ENCODE measurements at places on chromosomes 5 and 9.

- no peak for DNase-seq
Measured at GRCh38 chr9:99340281-99340680, 118.2 kb downstream of the SEC61B start.

GRCh38 chr5:103918668-103919367 is 356.2 kb upstream of the NUDT12 start:
- DNase-seq: no peak

- no peak for DNase-seq
Measured at GRCh38 chr5:54083851-54084250, 226.5 kb downstream of the ARL15 start.

DNA sequence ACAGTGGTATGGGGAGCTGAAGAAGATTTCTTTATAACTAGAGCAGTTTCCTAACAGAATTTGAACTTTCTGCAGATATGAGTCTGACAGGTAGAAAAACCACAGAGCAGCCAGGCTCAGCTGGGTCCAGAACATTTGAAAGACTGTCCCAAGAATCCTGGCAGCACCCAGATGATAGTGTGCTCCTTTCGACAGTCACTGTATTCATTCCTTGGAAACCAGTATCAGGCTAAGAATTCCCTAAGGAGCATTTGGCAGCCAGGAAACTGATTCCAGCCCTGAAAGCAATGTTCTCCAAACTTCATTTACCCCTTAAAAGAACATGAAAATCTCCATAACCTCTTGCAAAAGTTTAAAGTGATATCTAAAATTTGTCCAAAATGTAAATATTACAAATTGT is 123.0 kb upstream of the MTAP start:
- no peak for DNase-seq

DNA sequence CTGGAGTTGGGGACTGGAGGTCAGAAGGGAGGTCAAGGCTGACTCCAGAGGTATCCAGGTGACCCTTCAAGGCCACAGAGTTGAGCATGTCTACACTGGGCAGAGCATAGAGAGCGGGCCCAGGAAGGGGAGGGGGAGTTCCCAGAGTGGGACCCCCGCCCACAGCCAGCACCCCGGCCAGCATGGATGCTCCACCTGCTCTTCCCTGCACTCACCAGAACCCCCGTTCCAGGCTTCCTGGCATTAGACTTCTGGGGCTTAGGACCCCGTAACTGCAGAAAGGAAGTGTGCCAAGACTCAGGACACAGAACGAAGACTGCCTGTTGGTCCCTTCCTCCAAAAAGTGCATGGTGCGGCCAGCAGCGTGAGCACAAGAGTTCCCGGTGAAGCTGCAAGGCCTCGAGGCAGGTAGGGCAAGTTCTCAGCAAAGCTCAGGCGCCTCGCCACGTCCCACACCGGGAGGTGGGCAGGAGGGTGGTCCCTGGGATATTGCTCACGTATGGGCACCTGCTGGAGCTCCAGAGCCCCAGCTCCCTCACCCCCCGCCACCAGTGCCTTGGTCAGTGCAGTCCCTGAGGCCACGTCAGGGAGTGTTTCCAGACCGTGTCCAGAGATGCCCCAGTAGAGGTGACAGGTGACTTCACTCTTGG is 13.8 kb downstream of the ABO start:
- DNase-seq: no peak

- DNase-seq: no peak
Measured at GRCh38 chr5:71828291-71829040, 109.4 kb downstream of the CARTPT start.

GRCh38 chr5:39373791-39374190 is 9.5 kb upstream of the C9 start:
- no peak for DNase-seq

GRCh38 chr9:27385606-27386322 is 88.8 kb upstream of the EQTN start:
- no peak for DNase-seq

DNA sequence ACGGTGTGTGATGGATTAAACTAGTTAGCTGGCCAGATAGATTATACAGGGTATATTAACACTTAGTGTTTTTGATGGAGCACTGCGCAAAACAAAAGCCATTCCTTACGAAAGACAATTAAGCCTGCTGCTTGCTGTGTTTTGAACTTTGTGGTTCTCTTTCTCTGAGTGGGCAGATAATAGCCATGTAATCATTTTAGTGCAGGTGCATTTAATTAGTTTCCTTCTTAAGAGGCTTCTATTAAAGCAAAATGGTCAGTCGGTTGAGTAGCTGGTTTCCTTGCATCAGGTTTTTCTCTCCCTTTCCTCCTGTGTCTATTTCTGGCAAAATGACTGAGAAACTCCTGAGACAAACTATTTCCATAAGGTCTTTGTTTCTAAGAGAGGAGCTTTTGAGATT is 512.5 kb downstream of the DMAC1 start:
- no peak for DNase-seq

GRCh38 chr5:81212211-81212751 is 20.8 kb upstream of the CKMT2 start:
- peak; percentile 52 for DNase-seq

DNA sequence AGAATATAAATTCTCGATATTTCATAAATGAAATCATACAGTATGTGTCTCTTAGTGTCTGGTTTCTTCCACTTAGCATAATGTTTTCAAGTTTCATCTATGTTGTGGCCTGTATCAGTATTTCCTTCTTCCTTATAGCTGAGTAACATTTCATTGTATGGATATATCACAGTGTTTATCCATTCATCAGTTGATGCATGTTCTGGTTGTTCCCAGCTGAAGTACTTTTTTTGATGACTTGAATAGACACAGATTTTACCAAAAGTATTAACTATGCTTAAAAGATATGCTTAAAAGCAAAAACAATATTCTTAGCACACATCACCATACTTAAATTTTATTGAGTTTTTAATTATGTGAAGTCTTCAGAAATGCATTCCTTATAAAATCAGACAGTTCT is 12.7 kb downstream of the RAB14 start:
- no peak for DNase-seq

DNA sequence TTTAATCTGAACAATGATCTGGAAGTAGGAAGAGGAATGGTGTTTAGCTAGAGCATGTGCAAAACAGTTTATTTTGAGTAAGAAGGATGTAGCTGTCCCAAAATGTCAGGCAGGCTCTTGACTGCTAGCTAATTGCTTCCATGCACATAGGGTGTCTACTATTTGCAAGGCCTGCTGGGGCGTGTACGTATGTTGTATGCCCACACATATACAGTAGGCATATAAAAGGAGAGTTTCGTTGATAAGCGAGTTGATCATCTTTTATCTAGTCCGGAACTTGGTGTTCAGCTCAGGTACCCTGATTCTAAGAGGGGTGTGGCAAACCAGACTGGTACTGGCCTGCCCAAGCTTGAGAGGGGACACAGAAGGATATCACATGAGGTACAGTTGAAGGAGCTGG is 177.2 kb downstream of the GOLPH3 start:
- peak; percentile 15 for DNase-seq

DNA sequence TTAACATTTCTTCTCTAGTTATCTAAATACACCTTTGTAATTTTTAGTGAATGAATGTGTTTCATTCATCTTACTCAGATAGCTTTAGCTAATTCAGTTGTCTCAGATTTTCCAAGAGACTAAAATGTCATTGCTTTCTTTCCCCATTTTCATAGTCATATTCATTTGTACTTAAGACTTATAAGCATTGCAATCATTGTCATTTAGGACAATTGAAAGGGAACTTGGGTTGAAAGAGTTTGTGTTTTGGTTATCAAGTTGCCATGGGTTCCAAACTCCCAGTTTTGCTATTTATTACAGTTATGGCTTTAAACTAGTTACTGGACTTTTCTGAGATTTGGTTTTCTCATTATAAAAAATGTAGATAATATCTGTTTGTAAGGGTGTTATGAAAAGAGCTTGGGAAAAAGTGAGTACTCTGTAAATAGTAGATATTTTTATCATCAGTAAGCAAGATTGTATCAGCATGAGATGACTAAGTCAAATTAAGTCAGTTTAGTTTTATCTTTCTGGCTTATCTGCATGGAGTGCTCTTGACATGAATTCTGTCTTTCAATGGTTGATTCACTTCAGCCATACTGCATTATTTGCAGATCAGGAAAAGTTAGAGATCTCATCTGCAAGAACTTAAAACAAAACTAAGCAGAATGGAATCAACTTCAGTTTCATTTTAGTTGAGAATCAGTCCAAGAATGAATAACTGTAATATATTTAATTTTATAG is 107.5 kb downstream of the PBX3 start:
- DNase-seq: no peak

DNA sequence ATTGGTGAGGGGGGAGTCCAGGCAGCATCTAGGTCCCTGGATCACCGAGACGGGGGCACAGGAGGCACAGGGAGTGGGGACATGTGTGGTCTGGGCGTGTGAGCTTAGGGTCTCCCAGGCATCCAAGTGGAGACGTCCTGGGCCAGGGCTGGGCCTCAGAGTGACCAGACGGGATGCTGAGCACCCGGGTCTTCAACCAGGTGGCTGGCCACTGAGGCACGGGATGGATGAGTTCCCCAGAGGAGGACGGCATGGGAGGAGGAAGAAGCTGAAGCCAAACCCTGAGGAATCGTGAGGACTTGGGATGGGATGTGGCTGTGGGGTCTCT is 88.0 kb downstream of the LMX1B start:
- DNase-seq: no peak

DNA sequence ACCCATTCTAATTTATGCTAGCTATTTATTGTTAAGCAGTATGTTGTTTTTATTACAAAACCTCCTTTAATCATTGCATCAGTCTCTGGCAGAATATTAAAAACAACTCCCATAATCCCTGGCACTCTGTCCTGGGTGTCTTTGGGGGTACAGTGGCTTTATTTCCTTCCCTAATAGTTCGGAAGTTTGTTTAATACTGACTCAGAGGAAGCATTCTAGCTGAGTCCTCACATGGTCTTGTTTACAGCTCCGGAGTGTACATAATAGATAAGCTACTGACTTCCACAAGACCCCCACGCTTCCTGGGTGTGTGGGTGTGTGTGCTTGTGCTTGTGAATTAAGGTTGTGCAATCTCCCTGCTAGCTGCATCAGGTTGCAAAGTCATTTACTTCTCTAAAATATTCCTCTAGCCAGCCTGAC is 149.8 kb upstream of the CDKN2B start:
- DNase-seq: no peak

GRCh38 chr5:73454379-73455036 is 5.9 kb upstream of the FOXD1 start:
- peak; percentile 76 for DNase-seq

DNA sequence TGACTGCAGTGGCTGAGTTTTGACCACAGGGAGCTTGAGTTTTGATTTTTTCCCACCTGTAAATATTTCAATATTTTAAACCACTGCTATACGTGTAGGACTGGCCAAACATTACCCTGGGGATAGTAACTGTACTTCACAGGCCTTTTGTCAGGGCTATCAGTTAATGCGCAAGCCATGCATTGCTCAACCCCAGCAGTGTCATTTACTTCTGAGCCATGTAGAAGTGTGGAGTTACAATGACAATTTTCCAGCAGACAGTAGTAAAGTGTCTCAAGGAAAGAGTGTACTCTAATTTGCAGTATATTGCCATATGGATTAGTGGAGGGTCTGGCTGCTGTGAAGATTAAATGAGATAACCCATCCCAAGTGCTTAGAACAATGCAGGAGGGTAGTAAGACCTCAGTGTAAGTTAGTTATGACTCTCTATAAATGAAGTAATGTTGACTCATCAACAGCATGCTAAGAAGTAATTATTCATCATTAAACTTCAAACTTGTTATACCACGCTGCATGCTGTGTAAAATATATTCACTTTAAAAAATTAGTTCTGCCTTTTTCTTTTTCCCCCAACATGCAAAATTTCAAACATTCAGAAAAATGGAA is 489.2 kb downstream of the KDM4C start:
- no peak for DNase-seq

GRCh38 chr5:33994845-33995244 is 10.4 kb upstream of the SLC45A2 start:
- DNase-seq: no peak

DNA sequence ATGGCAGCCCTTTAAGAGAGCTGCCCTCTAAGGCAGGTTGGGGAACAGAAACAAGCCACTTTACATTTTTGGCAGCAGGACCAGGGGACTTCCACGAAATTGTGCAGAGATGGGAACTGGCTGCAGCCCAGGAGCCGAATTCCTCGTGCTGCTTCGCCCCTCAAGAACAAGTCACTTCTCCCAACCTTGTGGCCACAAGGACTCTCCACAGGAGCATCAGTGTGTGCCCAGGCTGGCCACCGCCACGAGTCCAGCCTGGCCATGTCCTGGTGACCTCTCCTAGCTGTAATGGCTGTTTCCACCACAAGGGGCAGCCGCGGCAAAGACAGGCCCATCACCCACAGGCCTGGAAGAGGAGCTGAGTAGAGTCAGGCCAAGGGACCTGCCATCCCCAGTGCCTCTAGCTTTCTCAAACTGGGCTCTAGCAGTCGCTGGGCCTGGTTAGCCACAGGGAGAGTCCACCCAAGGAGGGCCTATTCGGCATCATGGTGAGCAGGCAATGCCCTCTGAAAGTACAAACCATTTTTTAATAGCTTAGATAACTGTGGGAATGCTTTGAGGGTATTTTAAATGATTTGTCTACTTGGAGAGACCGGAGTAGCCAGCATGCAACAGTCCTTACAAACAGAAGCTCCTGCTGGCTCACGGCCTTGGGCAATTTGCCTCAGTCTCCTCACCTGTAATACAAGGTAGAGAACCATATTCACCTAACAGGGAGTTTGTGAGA is 129.0 kb downstream of the COL23A1 start:
- peak; percentile 79 for DNase-seq

- DNase-seq: no peak
Measured at GRCh38 chr9:86075132-86076109, 23.9 kb downstream of the GOLM1 start.

DNA sequence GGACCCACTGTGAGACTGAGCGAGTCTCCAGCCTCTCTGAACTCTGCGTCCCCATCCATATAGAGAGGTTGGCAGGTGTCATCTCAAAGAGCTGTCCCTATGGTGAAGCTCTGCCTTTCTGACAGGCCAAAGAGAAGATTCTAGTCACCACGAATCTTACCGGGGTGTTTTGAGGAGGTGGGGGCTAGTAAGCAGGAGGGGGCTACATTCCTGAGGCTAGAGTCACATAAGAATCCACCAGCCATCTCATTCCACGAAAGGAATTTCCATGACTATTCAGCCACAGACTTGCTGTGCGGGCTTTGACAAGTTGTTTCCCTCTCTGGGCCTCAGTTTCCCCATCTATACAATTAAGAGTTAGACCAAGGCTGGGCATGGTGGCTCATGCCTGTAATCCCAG is 16.3 kb downstream of the PDGFRB start:
- DNase-seq: no peak

GRCh38 chr9:99824378-99825171 is 2.9 kb downstream of the NR4A3 start:
- DNase-seq: peak; percentile 56

- DNase-seq: no peak
Measured at GRCh38 chr9:5514617-5515260, 4.4 kb downstream of the PDCD1LG2 start.

Data from kidney (tissue), 22 donors.